ENCODE measurements at places on chromosomes 1 and 21. TPM values are rescaled to one million over a fixed set of nuclear protein-coding genes. Genes with fewer than 3 reads are reported as not detected.
A peak's percentile ranks its signal among the peaks of the same experiment; 100 is the strongest.

Gene ROR1
- not detected for polyA plus RNA-seq

Gene TMEM269
- polyA plus RNA-seq: 0.89 TPM

Gene CELA2B
- polyA plus RNA-seq: 5.5 TPM

Gene AK4
- 7.1 TPM for polyA plus RNA-seq

Gene SYT14
- polyA plus RNA-seq: 2.1 TPM

Gene PLPPR4
- polyA plus RNA-seq: 9.1 TPM

Gene RNU1-4
- not detected for polyA plus RNA-seq

Gene TSPEAR
- polyA plus RNA-seq: not detected

- no peak for DNase-seq
Observed at GRCh38 chr21:44399955-44400790, 46.8 kb downstream of the TRPM2 start.

DNA sequence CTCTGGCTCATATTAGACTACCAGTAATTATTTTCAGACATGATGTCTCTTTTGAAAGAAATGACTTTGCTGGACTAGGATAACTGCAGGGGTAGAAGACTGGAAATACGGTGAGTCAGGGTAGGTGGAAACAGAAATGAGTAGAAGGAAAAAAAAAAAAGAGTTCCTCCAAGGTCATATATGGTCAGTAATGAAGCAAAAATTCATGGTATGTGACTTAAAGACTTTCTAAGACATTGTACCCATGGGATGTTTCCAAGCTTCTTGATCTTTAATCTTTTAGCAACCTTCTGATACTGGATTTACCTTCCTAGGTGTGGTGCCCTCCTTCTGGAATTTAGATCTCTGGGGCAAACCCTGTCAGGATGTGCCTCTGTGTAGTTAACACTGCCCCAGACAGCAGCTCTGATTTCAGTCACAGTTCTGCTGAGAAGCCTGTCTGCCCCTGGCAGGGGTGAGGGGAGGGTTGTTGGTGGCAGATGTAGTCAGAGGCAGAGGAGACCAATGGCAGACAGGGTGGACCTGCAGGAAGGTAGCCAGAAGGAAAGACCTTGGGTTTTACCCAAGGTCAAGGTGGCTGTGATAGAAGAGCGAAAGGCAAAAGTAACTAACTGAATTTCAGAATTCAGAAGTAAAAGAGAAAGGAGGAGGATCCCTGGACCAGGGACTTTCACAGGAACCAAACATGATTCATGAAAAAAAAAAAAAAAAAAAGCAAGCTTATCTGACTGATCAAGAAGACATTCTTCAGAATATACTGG is 44.1 kb upstream of the BCL10 start:
- DNase-seq: no peak

- DNase-seq: no peak
Observed at GRCh38 chr1:169308313-169309039, 59.1 kb downstream of the NME7 start.

DNA sequence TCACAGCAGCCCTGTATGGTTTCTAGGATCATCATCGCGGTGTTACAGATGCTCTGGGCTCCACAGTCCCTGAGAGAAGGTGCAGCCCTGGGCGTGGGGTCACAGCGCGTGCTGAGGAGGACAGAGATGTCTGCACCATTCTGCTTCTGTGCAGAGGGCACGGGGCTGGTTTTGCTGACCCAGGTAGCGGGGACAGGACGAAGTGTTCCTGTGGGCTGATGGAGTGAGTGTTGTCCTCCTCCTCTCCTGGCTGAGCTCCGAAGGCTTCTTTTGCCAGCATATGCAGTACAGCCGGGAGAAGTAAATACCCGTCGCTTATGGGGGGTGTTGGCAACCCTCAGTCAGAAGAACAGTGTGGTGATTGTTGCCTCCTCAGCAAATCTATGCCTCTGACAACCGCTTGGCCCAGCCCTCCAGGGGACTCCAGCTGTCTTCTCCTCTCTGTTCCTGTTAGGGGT is 101.5 kb downstream of the DDX20 start:
- no peak for DNase-seq

DNA sequence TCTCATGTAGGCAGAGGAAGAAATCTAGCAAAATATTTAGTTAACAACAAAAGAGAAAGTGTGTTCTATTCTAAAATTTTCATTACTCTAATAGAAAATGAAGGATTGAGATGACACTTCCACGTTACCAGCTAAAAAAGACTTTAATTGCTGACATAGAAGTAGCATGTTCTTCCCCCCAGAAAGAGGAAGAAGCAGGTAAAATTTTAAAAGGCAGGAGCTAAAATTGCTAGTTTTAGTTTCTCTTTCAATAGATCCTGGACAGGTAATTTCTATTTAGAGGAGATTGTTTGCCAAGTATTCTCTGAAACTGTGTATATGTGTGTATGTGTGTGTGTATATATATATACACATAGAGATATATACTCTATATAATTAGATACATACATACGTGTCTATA is 248.1 kb upstream of the FMN2 start:
- DNase-seq: no peak

DNA sequence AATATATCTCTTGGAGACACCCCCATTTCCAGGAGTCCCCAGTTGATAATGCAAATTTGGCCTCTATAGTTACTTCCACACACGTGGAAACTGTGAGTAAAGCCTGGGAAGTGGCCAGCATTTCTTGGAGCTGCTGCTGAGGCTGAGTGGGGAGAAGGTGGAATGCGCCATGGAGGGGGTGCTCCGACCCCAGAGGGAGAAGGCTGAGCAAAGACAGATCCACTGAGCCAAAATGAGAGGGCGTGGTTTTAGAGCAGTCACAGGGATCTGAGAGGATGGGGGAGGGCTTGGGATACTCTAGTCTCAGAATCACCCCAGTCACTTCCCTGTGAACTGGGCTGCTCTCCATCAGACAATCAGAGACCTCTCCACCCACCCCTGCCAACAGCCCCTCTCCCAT is 38.7 kb downstream of the TRIM62 start:
- DNase-seq: peak; percentile 81

GRCh38 chr1:159501082-159501481 is 34.7 kb downstream of the OR10J5 start:
- no peak for DNase-seq

DNA sequence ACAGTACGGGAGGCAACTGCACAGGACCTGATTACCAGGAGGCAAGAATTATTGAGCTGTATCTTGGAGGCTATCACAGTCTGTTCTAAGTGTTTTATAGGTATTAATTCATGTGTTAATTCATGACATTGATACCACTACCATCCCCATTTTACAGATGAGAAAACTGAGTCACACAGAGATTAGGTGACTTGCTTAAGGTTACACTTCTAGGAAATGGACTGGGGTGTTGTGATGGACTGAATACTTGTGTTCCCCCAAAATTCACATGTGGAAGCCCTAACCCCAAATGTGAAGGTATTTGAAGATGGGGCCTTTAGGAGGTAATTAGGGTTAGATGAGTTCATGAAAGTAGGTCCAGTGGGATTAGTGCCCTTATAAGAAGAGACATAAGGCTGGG is 10.1 kb upstream of the TRIM63 start:
- DNase-seq: no peak

GRCh38 chr1:31510853-31511789 is 65.2 kb upstream of the TINAGL1 start:
- DNase-seq: no peak

DNA sequence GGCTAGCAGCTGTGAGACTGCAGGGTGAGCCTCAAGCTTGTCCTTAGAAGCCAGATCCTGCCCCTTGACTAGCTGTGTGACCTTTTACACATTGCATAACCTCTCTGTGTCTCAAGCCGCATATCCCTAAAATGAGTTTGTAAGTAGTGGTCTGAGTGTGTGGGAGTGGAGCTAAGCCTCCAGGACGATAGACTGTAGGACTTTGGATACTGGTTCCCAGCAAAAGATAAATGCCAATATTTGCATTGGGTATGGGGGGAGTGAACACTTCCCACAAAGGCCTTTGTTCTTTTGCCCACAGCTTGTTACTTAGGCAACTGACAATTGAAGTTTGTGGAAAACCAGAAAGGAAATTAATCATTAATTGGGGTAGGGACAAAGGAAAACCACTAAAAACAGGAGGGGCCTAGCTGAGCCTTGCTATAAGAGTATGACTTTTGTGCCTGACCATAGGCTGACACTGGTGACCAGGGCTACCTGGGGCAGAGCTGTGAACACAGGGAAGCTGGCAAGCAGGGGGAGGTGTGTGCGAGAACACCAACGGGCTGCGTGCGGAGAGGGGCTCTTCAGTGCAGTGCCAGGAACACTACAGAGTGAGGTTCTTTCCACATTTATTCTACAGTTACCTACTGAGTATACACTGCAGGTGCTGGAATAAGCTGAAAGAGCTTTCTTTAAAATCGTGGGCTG is 102.4 kb upstream of the ETV3 start:
- DNase-seq: no peak

DNA sequence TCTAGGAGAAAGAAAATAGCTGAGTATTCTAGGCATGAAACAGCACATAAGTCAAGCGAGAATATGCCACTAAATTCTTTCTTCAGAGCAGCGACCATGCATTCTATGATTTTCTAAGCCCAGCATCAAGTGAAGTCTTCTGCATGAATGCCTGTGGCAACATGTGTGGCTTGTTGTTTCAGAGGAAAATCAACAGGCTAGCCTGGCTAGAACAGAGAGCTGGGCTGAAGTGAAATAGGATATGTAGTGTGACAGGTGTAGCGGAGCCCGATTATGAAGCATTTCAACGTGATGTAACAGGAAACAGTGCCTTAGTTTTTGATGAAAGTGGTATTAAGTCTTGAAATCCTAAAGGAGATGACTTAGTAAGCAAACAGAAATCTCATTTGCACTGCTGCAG is 7.0 kb downstream of the CSDE1 start:
- DNase-seq: no peak

DNA sequence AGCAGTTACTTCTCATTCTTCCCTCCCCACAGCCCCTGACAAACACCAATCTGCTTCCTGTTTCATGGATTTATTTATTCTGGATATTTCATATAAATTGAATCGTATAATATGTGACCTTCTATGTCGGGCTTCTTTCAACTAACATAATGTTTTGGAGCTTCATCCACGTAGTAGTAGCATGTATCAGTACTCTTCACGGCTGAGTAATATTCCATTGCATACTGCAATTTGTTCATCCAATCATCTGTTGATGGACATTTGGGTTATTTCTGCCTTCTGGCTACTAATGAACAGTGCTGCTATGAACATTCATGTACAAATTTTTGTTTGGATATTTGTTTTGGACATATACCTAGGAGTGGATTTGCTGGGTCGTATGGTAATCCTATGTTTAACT is 1.9 kb upstream of the KAZN start:
- no peak for DNase-seq

DNA sequence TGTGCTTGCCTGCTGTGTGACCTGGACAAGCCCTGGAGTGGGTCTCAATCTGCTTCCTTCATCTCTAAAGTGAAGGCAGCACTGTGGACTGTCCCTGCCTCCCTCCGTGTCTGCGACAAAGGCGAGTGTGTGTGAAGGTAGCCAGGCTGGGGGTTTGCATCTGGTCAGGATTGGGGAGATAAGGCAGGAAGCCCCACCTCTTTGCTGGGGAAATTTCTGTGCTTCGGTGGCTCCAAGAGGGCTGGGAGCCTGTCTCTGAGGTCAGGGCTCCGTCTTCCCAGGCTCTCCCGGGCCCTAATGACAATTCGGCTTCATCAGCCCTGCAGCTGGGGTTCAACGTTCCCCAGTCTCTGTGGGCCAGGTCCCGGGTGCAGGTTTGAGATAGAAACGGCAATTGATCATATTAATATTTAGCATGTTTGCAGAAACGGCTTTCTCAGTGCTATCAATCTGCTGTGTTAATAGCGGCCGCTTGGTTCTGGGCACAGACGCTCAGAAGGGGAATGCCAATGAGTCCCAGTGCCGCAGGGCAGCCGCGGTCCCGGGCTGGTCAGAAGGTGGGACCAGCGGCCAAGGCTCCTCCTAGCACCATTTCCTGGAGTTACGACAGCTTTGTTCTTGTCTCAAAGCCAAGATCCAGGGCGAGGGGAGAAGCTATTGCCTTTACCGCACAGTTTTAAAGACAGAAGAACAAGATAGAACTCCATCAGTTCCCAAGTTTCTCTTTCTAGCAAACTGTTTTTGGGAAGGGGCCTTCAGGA is 105.7 kb downstream of the PRDM16 start:
- peak; percentile 52 for DNase-seq

DNA sequence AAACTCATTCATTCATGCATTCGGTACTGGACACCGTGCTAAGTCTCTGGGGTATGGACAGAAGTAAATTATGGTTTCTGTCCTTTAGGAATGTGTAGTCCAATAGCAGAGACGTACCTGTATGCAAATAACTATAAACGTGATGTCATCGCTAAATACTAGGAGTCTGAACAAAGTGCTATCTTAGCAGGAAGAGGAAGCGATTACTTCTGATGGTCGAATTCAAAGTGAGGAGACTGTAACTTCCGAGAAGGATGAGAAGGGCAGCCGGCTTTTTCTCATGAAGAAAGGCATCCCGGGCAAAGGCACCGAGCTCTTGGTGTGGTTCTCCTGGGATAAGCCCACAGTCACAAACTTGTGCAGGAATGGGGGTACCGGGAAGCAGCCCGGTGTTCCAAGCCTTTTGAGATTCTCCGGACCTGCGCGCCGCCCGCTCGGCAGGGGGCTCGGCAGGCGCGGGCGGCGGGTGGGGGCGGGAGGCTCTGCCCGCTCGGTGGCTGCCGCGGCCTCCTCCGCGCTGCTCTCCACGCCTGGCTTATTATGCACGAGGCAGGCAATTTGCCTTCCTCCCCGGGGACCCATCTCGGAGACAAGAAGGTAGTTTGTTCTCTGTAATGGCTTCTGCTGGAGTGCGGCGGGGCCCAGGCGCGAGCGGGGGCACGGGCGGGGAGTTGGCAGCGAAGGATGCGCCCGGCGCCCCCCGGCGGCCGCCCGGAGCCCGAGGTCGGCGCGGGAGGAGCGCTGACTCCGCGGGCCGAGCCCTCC is 67.5 kb upstream of the CD1D start:
- no peak for DNase-seq

GRCh38 chr1:23593556-23594148 is 34.4 kb upstream of the ID3 start:
- no peak for DNase-seq

GRCh38 chr1:45493116-45493697 is 2.2 kb upstream of the TESK2 start:
- peak; percentile 51 for DNase-seq

- no peak for DNase-seq
Observed at GRCh38 chr1:237239248-237239647, 197.3 kb downstream of the RYR2 start.

GRCh38 chr1:37609002-37609401 is 13.3 kb upstream of the GNL2 start:
- DNase-seq: no peak

DNA sequence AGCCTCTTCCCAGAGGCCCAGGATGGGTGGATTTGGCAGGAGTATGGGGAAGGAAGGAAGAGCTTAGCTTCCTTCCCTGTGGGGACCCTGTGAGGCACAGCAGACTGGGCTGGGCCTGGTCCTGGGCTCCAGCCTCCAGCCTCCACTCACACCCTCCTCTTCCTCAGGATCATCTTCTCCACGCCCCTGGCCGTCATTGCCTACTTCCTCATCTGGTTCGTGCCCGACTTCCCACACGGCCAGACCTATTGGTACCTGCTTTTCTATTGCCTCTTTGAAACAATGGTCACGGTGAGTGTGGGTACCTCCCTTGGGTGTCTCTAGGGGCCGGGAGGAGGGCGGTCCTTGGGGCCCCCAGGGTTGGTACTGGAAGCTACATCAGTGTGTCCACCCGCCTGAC is 10.1 kb downstream of the MFSD2A start:
- no peak for DNase-seq
